ENCODE measurements at places on chromosomes 4 and X.

DNA sequence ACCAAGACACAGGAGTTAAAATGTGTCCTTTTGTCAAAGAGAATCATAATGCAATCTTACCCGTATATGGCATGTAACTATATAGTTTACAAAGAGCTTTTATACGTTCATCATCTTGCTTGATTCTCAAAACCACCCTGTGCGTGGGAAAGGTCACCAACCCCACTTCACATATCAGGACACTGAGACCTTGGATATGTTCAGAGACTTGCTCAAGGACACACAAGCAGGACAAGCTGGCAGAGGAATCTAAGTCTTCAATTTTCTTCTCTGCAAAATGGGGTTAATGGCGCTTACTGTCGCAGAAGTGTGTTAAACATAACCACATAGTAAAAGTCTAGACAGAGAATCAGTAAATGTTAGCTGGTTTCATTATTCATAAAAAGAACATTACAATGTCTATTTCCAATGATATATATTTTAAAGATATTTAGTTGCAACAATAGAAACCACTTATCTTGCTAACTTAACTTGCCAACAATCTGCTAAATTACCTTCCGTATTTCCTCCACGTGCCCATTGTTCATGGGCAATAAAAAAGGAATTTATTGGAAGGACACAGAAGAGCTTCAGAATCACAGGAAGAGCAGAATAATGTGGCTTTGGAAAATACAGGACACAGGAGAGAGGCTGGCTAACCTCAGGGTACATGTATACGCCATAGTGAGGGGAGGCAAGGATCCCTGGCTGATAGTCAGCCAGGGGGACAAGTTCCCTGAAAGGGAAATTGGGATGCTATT, 64.6 kb upstream of the TAPT1 start:
- no peak for DNase-seq

DNA sequence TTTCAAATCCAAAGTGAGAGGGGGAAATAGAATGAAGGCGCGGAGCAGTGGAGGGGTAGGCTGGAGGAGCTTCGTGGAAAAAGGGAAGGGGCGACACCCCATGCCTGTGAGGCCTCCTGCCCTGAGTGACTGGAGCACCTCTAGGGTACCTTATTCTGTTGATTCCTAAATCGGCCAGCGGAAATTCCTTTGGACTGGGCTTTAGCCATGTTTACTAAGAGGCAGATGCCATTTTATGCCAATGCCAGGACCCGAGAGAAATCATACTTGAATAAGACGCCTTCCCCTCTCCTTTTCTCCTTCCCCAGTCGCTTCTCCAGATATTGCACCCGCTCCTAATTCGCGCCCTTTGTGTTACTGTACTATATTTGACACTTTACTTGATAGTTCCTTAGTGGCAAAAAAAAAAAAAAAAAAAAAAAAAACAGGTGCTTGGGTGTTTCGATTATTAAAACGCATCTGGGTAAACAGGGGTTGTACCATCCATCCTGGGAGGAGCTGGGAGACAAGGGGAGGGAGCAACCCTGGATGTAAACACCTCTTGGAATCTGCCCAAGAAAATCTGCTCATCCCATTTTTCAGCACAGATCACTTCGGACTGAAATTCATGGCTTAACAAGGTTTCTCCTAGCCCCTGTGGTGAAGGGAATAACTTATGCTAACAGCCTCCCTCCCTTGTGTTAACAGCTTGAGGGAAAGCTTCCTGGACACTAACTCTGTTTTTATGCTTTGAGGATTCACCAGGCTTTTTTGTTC, 1.5 kb downstream of the BMP3 start:
- DNase-seq = no peak

GRCh38 chrX:135984256-135984655, 979 bp upstream of the SLC9A6 start:
- no peak for DNase-seq

DNA sequence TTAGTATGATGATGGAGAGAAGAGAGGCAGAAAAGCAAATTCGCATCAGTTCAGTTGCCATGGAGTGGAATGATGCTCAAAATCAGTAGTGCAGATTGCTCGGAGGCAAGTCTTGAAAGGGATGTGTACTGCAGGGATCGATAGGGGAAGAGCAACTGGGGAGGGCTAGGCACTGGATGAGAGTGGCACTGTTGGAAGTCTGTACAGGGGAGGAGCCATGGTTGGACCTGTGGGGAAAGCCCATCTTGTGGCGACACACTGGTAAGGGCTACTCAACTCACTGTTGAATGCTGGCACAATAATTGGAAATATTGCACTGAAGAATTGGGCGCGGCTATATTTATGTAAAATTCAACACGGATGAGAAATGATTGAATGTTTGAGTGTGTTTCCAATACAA, 1.2 kb downstream of the RAB9B start:
- no peak for DNase-seq

- DNase-seq = no peak
These were observed 317.1 kb downstream of the STK32B start for GRCh38 chr4:5368426-5368825.

GRCh38 chrX:66200855-66201795, 37.1 kb downstream of the HEPH start:
- no peak for DNase-seq

GRCh38 chr4:165077034-165077578, 23.4 kb downstream of the TRIM75 start:
- DNase-seq = no peak

GRCh38 chr4:87092389-87093141, 127.9 kb downstream of the KLHL8 start:
- no peak for DNase-seq

DNA sequence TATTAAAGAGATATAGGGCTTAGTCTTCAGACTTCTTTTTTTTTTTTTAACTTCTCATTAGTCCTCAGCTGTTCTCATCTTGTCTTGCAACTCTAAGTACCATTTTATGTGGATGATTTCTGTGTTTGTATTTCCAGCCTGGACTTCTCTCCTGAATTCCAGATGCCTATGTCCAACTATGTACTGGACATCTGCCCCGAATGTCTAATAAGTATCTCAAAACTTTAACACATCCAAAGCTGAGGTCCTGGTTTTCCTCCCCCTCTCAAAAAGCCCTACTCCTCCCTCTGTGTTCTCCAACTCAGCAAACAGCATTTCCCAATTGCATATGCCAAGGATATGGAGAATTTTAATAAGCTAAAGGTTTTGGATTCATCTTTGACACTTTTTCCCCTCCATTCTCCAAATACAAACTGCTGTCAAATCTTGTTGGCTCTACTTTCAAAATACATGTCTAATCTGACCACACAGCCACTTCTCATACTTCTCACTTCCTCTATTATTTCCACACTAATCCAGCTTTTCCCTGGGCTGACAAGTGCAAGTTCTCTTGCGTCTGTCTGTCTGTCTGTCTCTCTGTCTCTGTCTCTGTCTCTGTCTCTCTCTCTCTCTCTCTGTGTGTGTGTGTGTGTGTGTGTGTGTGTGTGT, 79.8 kb downstream of the CLCN5 start:
- DNase-seq = no peak

DNA sequence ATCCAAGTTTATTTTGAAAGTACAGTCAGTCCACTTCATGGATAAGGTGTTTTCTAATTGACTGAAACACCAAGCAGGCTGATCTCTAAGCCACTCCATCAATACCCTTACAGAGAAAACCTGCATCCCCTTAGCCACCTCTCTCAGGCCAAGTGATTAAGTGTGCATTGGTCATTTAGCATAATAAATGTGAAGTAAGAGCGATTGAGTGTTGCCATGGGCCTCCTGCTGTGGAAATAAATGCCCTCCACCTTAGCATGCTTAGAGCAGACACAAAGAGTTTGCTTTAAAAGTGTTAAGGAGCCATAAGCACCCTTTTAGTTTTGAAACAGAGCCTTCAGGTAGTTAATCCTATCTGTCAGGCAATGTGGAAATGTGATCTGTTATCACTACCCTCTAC, 386.5 kb downstream of the GPAT3 start:
- no peak for DNase-seq

DNA sequence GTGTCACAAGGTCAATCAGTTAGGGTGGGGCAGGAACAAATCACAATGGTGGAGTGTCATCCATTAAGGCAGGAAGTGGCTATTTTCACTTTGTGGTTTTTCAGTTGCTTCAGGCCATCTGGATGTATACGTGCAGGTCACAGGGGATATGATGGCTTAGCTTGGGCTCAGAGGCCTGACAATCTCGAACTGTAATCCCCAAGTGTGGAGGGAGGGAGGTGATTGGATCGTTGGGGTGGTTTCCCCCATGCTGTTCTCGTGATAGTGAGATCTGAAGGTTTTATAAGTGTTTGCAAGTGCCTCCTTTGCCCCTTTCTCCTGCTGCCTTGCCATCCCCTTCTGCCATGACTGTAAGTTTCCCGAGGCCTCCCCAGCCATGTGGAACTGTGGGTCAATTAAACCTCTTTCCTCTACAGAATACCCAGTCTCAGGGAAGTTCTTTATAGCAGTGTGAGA, 36.7 kb upstream of the STS start:
- DNase-seq = no peak

DNA sequence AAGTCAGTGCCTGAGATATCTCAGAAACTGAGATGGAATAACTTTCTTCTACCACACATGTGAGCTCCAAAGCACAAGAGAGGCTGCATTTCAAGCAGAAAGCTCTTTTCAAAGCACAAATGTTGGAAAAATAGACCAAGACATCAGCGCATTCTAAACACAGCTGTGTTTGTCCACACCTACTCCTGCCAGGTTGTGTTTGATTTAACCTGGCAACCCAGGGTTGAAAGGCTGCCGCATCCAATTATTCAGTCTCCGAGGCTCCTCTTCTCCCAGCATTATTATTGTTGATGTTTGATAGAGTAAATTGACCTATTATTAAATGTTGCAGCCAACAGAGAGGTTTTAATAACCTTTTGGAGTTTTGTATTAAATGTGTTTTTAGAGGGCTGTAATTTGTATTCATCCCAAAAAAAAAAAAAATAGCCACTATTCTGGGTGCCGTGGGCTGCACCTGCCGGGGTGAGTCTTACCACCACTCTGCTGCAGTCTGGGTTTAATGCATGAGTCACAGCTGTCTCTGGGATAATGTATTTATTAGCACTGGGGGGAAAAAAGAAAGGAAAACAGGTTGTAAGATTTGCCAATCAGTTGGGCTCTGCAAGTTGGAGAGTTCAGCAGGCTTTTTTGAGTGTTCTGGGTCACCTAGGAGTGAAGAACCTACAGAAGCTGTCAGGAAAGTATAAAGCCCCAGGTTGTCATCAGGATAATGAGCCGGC, 105.2 kb upstream of the NOCT start:
- no peak for DNase-seq

DNA sequence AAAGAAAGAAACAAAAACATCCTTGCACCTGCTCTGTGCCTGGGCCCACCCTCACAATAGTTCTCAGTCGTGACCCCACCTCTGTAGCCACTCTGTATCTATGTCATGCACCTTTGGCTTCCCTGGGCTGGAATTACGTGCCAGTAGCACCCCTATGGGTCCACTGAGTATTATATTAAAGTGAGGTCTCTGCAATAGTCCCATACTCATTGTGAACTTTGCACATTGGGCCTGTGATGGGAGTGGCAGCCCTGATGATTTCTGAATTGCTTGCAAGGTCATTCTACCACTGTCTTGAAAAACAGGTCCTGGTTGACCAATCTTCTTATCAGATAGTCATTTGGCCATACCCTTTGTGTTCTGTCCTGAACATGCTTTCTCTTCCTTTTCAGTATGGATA, 1012.1 kb downstream of the RAB28 start:
- no peak for DNase-seq

DNA sequence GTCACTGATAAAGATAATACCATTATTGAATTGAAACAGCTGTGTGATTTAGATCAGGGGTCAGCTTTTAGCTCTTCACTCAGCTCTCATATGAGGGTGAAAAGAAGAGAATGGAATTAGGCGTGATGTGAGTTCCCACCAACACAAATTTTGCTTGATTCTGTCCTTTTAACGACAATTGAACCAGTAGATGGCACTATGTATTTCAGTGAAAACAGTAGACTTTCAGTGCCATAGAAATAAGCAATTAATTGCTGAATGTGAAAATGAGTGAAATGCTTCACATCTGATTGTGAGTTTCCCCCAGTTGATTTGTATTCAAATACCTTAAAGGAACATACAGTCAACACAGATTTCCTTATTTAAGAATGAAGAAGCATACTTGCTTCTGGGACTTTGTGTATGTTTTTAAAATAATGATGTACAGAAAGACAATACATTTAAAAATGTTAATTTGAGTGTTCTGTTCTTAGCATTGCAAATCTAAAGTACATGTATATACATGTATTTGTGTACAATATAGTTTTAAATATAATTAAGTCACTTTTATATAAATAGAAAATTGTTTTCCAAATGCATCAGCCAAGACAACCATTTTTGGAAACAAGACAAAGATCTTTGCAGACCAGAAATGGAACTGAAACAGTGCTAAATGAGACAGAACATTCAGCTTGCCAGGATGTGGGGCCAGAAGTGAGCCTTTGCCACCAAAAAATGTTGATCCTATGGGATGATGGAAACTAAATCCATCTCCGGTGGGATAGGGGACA, 178.8 kb downstream of the SNCA start:
- DNase-seq = no peak

GRCh38 chr4:171561419-171561818, 251.8 kb upstream of the GALNTL6 start:
- DNase-seq = no peak

GRCh38 chrX:148459343-148459742, 41.1 kb upstream of the AFF2 start:
- DNase-seq = no peak

DNA sequence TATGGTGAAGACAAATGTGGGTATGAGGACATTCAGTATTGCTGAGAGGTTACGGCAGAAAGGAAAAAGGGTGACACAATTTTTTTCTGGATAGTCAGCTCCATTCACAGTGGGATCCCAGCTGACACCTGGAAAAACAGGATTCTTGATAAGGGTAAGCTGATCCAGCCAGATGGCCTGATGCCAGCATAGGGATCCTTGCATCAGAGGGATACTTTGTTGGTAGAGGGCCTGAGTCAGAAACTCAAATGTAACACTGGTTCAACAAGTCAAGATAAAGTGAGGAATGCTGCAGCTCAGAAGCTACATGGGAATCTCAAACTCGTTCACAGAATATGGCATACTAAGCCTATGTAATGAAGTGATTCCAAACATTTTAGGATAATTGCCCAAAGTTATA, 726.7 kb downstream of the C4orf33 start:
- no peak for DNase-seq

DNA sequence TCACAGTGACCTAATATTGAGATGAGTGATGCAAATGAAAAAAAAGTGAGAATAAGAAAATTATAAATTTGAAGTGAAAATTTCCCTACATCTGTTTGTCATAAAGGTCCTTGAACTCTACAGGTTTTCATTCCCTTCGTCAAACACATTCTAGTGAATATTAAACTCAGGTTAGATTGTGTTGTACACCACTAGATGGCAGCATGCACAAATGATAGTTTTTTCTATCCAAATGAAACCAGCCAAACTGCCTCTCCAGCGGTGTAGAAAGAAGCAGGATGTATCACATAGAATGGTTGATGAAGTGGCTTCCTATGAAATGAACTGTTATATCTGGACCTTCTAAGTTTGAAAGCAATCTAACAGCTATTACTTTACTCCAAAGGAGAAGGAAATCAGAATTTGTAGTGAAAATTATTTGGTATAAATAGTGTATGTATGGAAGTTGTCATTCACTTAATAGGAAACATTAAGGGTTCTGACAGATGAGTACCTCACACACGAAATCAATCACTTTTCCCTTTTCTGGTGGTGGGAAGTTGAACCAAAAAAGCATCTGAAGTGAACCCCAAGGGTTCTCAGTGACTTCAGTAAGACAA, 382.7 kb downstream of the UNC5C start:
- DNase-seq = no peak

Measured in activated CD4-positive, alpha-beta T cell treated with anti-CD3 and anti-CD28 coated beads, Interleukin-2, amount 50 U/mL, for 4 hours (primary cell).